ENCODE measurements at places on chromosomes 12 and 14.

- no peak for DNase-seq
These were observed 39.3 kb downstream of the SRRM4 start for GRCh38 chr12:119020406-119021360.

GRCh38 chr12:30169839-30170591, 386.3 kb upstream of the TMTC1 start:
- no peak for DNase-seq

DNA sequence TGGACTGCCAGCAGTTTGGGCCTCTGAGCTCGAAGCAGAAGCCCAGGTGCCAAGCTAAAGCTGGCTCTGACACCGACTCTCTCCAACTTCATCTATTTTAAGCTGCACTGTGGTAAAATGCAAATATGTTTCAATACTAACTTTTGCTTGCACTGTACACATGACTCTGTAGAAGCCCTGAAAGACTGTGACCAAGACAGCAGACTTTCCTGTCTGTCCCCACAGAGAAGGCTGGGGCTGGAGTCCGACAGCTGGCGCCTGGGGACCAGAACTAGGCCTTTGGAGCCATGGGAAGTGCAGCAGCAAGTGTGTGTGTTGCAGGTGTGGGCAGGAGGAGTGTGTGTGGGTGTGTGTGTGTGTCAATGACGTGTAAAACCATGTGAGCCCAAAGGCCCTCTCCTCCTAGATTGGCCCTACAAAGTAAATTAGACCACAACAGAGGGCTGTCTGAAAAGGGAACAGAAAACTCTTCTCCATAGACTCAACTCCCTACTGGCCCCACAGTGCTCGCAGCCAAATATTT, 16.4 kb upstream of the RAB35 start:
- no peak for DNase-seq

- DNase-seq, result no peak
These were observed 118.5 kb upstream of the C14orf180 start for GRCh38 chr14:104460791-104461651.

GRCh38 chr12:132604151-132604618, 6.2 kb downstream of the LRCOL1 start:
- DNase-seq, result no peak

DNA sequence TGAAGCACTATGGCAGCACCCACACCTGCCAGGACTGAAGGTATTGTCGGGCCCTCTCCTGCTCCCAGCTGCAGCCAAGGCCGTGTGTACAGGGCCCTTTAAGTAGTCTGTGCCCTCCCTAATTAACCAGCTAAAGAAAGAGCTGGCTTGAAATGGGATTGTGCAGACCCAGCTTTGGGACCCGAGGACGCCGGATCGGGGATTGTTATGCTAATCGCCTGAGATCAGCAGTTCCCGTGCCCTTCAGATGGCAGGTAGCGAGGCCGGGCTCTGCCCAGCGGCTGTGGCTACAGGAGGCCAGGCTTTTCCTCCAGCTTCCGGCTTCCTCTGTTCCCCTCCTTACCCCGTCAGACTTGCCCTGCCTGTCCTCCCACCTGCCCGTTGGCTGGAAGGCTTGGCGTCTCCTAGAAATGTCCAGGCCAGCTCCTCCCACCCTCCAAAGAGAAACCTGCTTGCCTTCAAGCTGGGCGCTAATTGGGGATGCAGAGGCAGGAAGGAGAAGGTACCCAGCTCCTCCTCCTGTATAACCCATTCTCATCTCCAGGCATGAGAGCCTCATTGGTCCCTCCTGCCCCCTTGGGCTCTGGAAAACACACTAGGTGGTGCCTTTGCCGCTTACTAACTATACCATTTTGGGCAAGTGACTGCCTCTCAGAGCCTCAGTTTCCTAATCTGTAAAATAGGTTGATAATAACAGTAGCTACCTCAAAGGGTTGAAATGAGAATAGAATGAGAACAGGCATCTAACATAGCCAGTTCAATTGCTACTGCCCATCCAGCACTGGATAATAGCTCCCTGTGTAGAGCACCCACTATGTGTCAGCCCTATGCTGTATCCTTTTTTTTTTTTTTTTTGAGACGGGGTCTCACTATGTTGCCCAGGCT, 25.8 kb upstream of the MSI1 start:
- no peak for DNase-seq

GRCh38 chr14:98947911-98948595, 323.9 kb downstream of the BCL11B start:
- no peak for DNase-seq

DNA sequence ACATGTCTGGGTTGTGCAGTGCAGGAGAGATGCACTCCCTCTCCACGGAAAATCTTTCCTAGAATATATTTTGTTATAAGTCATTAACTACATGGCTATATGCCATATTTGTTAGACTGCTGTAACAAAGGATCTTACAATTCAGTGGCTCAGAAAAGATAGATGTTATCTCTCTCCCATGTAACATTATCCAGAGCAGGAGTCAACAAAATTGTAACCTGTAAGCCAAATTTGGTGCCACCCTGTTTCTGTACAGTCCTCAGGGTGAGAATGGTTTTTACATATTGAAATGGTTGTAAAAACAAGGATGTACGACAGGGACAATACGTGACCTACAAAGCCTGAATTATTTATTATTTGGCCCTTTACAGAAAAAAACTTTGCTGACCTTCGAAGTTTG, 155.5 kb downstream of the KIF21A start:
- no peak for DNase-seq

DNA sequence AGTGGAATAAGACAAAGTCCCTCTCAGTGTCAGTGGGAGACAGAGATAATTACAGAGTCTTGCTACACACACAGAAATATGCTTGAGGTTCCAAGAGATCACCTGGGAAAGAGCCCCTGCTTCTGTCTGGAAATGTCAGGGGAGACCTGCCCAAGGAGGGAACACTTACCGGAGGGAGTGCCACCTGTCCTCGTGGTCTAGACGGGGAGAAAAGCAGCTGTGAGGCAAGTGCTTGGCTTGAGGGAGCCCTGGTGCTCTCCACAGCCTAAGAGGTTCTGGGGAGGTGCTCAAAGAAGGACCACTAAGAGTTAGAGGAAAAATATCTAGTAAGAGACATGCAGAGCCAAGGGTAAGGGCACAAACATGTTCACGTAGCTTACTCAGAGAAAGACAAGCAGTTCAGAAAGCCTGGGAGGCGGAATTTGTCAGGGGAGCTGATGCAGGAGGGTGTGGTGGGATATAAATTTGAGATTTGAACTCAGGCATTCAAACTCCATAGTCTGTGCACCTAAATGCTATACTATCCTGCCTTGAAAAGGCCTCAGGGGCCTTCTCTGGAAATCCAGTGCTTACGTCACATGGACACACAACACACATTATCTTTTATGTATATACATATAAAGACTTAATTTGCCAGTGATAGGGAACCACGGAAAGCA, 38.2 kb upstream of the GNPNAT1 start:
- DNase-seq, result no peak

GRCh38 chr12:51351913-51352532, 5.5 kb upstream of the CELA1 start:
- DNase-seq, result peak; percentile 15

DNA sequence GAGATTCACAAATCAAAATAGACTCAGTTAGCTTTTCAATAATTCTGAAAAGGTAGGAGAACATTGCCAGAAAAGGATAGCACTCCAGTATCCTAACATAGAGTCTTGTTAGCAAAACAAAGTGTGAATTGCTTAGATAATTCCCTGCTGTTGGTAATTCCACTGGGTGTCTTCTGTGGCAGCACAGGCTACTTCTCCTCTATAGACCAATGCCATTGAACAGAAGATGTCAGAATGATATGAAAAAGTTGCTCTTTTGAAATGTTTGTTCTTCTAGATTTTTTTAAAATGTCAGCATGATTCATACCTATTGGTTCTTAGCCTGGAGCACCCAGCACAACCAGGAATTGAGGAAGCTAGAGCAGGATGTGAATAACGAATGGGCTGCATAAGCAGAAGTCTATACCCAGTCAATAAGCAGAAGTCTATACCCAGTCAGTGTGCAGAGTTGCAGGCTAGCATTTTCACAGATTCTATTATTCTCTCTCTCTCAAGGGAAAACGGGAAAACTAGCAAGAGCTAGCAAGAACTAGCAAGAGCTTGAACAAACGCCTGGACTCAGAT, 112.8 kb downstream of the SYT1 start:
- DNase-seq, result no peak

DNA sequence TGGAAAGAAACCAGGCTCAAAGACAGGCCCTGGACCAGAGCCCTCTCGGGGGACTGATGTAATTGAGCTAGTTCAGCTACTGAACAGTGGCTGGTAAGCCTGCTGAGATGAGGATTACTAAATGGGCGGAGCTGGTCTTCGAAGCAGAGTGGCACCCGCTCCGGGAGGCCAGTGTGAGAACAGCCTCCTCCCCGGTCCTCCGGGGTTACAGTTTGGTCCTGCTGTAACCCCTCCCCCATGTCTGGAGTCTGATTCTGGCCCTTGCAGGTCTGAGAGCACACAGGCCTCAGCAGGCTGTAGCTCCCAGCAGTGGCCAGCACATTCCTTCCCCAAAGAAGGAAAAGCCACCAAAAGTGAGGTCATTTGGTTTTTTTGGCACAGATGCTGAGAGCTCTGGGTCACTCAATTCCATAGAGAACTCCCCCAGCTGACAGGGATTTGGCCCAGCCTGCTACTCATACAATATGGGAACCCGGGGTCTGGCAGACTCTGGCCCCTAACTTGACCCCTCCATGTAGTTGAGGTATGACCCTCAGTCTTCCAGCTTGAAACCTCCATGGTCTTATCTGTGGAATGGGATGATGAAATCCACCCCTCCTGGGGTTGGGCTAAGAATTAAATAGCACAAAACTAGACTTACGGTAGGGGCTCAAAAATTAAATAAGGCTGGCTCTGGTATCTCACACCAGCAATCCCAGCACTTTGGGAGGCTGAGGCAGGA, 39.0 kb downstream of the ACTN1 start:
- no peak for DNase-seq

DNA sequence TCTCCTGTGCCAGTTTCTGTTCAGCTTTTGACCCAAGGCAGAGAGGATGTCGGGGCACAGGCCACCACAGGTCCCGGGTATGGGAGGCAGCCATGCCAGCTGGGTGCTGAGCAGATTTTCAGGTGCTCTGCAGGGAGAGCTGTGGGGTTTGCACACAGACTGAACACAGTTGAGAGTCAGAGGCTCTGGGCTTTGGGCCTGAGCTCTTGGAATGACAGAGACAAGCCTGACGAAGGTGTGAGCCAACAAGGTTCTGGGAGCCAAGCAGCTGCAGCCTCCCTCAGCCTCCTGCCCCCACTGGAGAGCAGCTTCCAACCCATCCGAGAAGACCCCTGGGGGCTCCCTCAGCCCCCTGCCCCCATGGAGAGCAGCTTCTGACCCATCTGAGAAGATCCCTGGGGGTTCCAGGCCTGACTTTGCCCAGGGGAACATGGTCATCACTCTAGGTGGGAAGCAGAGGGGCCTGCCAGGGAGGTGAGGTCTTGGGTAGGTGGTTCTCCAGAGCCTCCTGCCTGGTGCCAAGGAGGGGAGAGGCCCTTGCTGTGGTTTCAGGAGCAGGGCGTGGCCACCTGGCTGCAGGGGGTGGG, 13.8 kb downstream of the FBRSL1 start:
- no peak for DNase-seq

DNA sequence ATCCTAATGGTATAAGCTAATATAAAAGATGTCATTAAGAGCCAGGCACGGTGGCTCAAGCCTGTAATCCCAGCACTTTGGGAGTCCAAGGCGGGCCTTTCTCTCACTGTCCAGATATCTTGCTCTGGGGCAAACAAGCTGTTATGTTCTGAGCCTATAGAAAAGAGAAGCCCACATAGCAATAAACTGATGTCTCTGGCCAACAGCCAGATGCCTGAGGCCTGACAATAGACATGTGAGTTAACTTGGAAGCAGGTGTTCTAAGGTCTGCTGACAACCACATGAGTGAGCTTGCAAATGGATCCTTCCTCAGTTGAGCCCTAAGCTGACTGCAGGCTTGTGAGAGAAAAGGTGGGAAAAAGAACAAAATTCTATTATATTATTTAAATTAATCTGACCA, 25.0 kb downstream of the YAF2 start:
- DNase-seq, result no peak

Measured in T-helper 9 cell (primary cell).